ENCODE measurements at places on chromosomes 12 and 14.

DNA sequence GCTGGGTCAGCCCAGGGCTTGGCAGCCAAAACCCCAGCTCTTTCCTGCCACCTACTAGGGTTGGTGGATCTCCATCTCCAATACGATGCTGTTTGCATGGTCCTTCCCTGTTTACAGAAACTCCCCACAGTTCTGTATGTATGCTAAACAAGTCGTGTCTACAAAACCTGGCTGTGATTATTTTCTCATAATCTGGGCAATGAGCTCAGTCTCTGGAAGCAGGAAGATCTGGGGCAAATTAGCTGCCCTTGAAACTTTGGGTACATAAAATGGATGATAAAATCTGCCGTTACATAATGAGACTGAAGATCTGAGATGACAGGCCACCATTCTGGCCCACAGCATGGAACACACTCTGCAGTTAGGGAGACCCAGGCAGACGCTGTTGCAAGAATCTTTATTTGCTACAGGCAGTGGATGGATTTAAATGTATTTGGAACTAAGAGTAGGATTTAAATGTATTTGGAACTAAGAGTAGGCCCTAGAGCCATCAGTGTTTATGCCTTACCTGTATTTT is 31.7 kb downstream of the ACADS start:
- no peak for DNase-seq

DNA sequence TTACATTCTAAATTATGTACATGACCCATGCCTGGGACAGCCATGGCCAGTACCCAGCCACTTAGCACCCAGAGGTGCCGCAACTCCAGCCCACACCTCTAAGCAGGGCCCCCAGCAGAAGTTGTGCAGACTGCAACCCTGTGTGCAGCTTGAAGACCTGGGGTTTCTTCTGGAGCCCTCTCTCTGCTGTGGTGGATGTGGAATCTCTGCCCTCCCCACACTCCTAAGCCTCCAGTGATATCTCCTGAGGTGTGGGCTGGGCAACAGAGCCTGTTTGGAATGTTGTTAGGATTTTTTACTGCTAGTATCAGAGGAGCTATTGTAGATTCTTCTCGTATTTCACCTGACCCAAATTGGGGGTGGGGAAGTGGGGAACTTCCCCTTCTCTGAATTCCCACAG is 59.4 kb upstream of the TUNAR start:
- DNase-seq: no peak

DNA sequence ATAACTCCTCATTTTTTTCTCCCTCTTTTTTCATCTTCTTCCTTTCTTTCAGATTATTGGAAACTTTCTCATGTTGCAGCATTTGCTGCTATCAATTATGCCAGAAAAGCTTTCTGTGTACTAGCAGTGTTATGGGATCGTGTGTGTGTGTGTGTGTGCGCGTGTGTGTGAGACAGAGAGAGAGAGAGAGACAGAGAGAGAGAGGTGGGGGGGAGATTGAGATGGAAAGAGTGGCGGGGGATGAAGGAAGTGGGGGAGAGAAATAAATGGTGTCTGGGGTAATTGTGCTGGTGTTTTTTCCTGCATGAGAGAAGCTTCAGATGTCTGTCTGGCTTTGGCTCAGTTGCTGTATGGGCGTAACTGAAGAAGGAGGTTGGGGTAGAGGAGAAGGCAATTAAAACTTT is 268.9 kb downstream of the RAD51B start:
- DNase-seq: no peak

DNA sequence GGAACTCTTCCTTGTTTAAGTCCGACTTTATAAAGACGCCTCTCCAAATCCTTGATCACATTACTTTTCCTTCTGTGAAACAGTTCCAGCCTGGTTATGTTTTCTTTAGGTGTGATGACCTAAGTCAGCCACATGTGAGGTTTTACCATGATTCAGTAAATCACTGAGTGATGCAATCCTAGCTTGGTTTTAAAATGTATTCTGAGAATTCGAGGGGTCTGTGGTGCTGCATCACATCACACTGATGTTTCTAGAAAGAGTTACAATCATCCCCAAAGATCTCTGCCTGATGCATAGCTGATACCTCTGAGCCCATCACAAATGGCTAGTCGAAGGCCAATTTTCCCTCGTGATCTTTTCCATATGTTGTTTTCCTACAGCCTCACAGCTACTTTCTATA is 152.7 kb downstream of the ANO2 start:
- no peak for DNase-seq

DNA sequence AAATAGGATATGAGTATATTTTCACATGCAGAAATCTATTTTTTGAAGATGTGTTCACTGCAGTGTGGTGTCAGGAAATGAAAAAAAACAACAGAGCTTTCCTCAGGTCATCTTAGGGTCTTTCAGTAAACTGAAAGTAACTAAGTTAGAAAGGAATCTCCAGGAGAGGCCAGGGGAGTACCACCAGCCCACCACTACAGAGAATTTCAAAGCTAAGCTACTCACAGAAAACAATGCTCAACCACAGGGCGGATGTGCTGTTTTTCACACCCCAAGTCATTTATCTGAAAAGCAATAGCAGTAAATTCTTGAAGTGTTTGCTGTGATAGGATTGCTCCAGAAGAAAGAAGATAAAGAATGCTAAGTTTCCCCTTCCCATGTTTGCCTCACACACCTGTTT is 79.0 kb downstream of the IFNG start:
- DNase-seq: no peak

DNA sequence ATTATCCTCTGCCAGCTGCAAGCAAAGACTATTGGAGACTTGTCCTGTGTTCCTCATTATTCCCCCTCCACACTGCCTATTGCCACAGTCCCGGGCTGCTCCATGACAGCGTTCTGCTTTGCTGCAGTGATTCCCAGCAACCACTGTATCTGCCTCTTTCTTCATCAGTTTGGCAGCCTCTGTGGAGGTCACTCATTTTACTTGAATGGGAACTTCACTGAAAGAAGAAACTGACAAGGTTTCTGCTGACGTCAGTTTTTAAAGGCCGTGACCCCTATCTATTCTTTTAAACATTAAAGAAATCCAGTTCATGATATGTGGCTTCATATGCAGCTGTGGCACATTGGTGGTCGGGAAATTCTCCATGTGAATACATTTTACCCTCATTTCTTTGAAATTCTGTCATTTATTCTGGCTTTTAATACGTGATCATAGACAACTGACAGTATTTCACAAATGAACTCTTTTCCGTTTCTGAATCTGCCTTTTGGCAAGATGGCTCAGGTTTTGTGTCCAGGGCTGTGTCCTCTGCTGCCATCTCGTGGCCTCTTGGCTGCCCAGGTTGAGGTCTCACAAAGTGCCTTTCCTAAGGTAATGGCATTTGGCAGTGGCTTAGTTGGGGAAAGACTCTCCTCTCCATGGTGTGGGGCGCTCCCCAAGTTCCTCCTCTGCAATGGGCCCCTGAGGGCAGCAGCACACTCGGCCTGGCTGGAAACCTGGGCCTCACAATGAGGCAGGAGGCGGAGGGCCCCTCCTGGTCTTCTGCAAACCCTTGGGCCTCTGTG is 5.8 kb downstream of the TMEM253 start:
- DNase-seq: no peak

DNA sequence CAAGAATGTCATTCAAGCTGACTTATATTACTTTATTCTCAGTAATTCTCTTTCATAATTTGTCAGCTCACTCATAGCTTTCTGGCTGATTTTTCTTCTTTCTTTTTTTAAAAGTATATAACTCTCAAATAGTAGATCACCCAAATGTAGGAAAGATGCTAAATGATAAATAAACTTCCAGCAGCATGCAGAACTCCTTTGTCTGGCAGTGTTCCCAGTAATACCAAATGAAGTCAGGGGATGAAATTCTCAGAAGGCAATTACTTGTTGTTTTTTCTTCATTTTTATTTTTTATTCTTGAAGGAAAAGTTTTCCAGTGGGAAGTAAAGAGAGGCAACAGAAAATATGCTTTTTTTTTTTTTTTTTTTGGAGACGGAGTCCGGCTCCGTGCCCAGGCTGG is 133.3 kb upstream of the SLCO1C1 start:
- DNase-seq: no peak

GRCh38 chr12:79420146-79420618 is 270.6 kb downstream of the PAWR start:
- DNase-seq: no peak

GRCh38 chr12:16019136-16019535 is 108.0 kb downstream of the DERA start:
- DNase-seq: no peak

Measured in GM06990 (cell line).